NCI-H510A (cell line): ENCODE measurements at places on chromosomes 5 and 9.

- DNase-seq: no peak
Measured at GRCh38 chr9:33172256-33173238, 5.4 kb upstream of the B4GALT1 start.

GRCh38 chr5:142263346-142263745 is 61.5 kb downstream of the SPRY4 start:
- no peak for DNase-seq

DNA sequence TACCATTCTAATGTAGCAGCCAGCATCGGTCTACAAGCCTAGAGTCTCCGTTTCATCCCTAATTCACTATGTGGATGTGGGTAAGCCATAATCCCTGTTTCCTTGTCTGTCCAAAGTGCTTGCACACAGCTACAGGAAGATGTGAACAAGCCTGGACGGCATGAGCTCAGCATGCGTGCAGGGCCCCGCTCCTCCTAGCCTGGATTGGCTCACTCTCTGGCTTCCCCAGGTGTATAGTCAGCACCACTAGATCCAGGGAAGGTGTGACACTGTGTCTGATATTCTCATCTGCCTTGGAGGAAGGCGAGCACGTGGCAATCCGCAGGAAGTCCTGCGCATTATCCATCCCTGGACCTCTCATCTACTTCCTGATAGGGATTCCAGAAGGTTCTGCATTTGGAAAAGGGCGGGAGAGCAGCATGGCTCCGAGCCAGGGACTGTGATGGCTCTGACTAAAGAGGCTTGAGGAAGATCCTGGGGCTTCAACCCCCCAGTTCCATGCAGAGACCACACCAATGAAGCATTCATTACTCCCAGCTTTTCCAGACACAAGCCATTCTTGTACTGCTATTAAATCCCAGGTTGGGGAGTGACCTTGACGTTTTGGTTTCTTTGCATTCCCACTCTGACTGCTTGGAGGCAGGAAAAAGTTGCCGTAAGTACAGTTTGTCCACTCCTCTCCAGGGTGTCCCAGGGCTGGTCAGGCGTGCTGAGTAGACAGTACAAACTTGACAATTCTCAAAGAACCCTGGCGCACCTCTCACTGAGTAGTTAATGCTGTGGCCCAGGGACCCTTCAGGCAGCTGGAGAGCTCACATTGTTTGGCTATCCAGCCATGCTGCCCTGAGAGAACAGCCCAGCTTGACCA is 65.6 kb downstream of the PSD2 start:
- DNase-seq: no peak

GRCh38 chr9:133945977-133946753 is 46.0 kb downstream of the VAV2 start:
- no peak for DNase-seq

DNA sequence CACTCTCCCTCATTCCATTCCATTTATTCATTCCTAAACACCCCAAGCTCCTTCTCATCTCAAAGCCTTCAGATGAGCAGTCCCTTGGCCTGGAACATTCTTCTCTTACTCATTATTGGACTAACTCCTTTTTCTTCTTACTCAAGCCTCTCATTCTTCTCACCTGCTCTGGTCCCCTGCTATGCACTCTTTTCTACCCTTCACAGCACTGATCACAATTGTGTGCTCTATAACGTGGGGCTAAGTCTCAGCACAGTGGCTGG is 212.4 kb downstream of the MAPKAP1 start:
- no peak for DNase-seq
